ENCODE measurements at places on chromosomes 12 and 14. TPM values are rescaled to one million over a fixed set of nuclear protein-coding genes. Genes with fewer than 3 reads are reported as not detected.

The SERPINA5 gene
- total RNA-seq, result not detected

The CLMN gene
- total RNA-seq, result 8.5 TPM

The WNT5B gene
- 16.1 TPM for total RNA-seq

The EML5 gene
- 0.51 TPM for total RNA-seq

The SLCO1B1 gene
- not detected for total RNA-seq

The CLEC2B gene
- total RNA-seq, result 25.2 TPM

The PIWIL1 gene
- not detected for total RNA-seq

Data from tongue (tissue), 3 donors.